ENCODE measurements at places on chromosomes 11 and 22.

GRCh38 chr11:1163911-1164735 is 6.4 kb downstream of the MUC5AC start:
- DNase-seq = peak; percentile 88

GRCh38 chr11:19359221-19360000 is 118.7 kb upstream of the E2F8 start:
- no peak for DNase-seq

DNA sequence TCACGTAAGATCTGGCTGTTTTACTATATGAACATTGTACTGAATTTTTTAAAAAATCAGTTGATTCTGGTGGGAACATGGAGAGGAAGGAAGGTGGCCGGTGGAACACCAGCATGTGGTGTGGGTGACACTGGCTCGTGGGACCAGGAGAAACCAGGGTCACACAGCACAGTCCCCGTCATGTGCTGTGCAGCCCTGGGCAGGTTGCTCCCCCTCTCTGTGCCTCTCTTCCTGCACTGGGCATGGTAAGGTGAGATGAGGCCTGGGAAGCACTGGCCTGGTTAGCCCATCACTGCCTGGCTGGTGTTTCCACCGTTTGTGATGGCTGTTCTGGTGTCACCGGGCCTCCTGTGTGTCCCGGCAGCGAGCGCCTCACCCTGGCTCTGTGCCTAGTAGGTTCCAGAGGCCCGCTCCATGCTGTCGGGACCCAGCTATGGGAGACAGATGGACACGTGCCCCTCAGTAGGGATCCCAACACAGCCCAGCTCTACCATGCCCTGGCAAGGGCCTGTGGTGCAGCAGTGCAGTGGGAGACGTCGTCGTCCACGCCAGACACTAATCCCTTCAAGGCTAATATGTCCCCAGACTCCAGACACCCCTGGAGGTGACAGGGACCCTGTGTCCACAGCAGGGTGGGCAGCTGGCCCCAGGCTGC is 88.2 kb upstream of the LINC01488 start:
- peak; percentile 86 for DNase-seq

- DNase-seq = no peak
These were observed 13.5 kb downstream of the PLET1 start for GRCh38 chr11:112247201-112247600.

GRCh38 chr11:37908219-37908548 is 1310.1 kb upstream of the RAG2 start:
- DNase-seq = no peak

DNA sequence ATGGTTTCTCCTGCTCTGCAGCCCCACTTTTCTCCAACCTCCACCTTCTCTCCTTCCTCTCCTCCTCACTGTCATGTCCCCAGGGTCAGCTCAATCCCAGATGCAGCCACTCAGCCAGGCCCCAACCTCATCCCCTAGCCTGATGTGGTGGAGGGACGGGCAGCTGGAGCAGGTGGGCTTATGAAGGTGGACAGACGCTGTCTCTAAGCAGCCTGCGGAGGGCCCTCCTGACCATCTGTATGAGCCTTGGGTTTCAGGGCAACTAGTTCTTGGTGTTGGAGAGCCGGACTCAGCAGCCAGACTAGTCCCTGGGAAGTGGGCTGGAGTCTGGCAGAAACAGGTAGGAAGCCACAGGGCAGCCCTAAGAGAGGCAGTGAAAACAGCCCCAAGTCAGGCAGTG is 18.1 kb downstream of the CRYBB2 start:
- DNase-seq = no peak

DNA sequence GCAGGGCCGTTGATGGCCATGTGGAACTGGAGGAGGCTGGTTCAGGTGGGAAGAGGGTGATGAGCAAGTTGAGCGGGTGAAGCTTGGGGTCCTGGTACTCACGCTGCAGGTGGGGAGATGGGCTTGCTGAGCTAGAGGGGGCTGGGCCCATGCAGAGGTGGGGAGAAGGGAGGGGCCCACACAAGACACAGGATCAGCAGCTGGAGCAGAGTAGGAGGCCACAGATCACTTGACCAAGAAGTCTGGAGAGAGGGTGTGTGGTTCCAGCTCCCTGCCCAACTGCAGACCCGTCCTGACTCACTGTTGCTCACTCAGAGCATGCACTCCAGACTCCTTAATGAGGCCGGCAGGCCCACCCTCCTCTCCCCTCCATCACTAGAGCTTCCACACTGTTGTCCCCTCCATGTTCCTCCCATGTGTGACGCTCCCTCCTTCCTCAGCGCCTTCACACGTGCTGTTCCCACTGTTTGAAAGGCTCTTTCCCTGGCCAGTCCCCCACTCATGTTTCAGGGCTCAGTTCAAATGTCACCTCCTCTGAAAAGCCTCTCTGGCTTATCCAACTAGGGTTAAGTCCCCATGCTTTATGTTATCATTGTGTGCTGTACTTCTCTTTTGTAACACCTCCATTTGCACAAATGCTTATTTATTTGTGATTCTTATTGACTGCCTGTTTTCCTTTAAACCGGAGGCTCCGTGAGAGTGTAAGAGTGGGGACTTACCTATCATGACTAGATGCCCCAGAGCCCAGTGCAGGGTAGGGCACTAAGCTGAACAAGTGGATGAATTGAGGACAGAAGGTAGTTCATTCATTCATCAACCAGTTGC is 2.3 kb downstream of the CCDC86 start:
- no peak for DNase-seq

GRCh38 chr11:36619502-36619901 is 21.5 kb upstream of the RAG2 start:
- no peak for DNase-seq

GRCh38 chr11:120125024-120125423 is 12.9 kb downstream of the TRIM29 start:
- DNase-seq = no peak

DNA sequence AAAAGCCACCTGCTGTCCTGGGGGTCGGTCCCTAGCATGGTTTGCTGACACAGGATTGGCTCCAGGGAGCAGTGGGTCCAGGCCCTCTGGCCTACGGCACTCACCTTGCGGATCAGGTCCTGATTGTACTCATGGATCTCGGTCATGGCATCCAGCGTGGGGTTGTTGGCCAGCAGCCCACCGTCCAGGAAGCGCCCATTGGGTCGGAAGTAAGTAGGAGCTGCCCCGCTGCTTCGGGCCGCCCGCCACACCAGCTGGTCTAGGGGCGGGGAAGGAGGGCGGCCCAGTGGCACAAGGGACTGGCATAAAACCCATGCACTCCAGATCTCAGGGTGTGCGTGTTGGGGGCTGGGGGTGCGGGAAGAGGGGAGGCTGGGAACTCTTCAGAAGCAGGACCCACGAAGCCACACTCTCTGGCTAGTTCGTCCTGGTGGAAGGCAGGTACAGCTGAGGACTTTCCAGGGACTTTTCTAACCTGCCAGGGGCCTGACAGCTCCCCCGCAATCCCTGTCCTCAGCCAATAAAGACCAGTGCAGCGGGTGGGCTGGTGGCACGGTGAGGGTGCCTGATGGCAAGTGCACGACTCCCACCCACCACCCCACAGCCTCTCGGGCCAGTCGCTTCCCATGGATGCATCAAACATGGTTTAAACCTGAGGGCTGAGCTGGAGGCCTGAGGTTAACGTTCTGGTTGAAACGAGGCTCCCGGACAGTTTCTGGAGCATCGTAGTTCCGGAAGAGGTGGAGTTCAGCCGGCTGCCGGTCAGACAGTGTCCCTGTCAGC is 5.1 kb upstream of the BAIAP2L2 start:
- DNase-seq = no peak

DNA sequence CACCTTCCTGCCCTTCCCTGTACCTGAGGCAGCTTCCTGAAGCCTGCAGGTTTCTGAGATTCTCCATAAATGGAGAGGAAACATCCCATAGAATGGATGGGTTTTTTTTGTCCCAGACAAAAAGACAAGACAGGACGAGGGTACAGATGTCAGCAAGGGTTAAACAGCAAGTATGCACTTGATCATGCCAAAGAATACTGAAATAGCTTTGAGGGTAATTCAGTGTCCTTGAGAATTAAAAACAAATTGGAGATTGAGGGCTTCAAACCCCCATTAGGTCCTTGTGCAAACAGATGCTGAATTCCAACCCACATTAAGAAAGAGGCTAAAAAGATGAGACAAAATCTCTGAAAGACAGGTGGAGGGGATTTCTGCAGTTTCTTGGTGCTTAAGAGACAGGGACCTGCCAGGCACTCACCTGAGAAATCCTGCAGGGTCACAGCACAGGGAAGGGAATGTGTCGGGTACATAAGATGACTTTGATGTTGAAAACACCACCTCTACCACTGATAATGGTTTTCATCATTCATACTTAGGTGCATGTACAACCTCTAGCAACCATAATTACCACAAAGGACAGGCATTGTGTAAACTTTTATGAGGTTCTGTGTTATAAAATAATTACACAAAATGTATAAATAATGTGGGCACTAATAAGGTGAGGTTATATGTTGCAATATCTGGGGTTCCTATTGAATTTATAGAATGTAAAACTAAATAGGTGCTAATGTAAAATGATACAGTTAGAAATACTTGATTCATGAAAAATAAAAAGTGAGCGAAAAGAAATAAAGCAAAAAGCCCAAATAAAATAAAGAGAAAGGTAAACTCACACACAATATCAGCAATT is 107.1 kb upstream of the TOP3B start:
- DNase-seq = no peak

DNA sequence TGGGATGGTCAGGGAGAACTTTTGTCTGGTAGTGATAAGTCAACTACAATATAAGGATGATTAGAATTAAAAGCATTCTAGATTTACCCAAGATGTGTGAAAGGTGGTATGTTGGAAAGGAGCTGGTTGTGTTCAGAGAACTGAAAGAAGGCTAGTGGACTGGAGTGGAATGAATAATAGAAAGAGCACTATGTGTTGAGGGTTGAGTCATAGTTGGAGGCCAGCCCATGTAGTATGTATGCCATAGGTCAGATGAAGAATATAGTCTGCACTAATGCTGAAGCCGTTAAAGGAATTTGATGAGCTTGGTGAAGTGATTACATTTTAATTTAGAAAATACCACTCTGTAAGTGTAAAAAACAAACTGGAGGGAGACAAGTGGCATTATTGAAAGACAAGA is 514.1 kb downstream of the CNTN5 start:
- no peak for DNase-seq

DNA sequence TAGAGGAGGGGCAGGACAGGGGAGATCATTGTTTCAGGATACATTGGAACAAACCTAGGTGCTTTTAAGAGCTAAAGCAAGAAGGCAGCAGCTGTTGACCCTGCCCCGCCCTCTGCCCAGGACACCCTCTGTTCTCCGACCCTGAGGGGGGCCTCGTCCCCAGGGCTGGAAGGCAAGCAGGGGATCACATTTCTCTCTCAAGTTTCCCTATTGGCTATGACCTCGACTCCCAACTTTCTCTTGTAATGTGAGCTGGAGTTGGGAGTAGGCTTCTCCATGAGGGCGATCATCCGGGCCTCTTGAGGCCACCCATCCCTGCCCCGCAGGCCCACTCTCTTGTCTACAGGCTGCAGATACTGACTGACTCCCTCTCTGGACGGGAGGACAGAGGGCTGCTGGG is 37.7 kb downstream of the DSCAML1 start:
- no peak for DNase-seq

GRCh38 chr11:86040919-86041850 is 27.7 kb downstream of the PICALM start:
- no peak for DNase-seq

DNA sequence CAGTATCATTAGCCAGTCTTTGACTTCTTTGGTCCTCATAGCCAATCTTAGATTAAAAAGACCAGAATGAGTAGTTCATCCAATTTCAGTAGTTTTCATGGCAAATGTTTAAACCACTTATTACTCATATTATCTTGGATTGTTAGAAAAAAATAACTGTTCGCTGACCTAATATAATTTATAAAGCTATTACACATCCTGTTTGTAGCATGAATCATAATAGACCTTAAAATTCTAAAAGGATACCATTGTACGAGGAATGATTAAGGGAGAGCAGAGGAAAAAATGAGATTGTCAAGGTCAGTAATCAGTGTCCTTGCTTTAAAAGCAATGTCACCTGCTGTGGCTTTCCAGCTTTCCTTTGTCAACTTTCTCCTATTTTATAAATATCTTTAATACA is 371.2 kb downstream of the NELL1 start:
- no peak for DNase-seq

- no peak for DNase-seq
These were observed 136.3 kb downstream of the SNX19 start for GRCh38 chr11:130779943-130780342.

DNA sequence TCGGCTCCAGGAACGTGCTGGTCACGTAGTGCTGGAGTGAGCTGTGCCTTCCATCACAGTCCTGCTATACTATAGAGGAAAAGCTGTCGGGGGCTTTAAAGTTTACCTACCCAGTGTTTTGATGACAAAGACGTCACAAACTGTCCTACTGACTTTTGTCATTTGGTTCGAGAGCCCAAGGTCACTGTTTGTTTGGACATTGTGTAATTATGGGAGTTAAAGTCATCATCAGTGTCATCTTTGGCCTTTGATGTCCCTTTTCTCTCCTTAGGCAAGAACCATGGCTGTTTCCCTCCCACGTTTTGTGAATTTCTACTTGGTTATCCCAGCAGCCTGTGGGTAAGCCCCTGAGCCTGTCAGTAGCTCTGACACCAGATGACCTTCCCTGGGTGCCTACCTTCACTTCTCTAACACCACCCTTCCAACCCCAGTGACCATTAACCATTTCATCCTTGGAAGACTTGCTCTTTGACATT is 59.3 kb downstream of the SLC1A2 start:
- DNase-seq = no peak

DNA sequence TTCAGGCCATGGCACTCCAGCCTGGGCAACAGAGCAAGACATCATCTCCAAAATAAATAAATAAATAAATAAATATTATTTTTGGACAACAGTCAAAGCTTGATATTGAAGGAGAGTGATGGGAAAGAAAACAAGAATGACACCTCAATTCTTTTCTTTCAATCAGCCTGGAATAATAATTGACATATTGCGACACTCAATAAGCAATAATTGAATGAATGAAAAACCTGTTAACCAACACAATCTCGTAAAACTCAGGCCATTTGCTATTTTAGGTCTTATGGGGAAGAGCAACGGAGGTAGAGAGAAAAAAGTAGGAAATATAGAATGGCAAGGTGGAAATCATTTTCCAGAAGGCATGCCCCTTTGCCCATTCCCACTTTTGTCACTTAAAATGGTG is 10.5 kb upstream of the RBFOX2 start:
- no peak for DNase-seq

DNA sequence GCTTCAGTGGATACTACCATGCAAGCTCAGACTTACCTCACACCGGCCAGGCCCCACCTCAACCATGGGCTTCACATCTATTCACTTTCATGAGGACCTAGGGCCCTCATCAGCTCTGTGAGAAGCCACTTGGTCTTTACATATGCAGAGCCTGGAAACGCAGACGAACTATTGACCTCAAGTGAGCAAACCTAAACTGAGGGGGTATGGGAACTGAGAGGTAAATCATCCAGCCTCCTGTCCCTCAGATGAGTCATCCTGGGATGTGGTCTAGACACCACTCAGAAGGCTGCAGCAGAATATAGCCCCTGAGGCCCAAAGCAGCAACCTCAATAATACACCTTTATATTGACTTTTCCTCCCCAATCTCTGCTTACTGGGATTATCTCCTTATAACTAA is 578.0 kb downstream of the INSC start:
- no peak for DNase-seq

Data from mesenteric fat pad (tissue), 1 donor.